ENCODE measurements at places on chromosomes 1 and 21. TPM values are rescaled to one million over a fixed set of nuclear protein-coding genes. Genes with fewer than 3 reads are reported as not detected.

NUP210L gene
- under 0.01 TPM for total RNA-seq

MATN1 gene
- not detected for total RNA-seq

RGS1 gene
- total RNA-seq = not detected

ZNF593OS gene
- total RNA-seq = not detected

ASAP3 gene
- total RNA-seq = 10.5 TPM

ITGB2 gene
- total RNA-seq = 0.68 TPM

OLIG2 gene
- not detected for total RNA-seq

SMPDL3B gene
- total RNA-seq = 4.3 TPM

LCE1C gene
- not detected for total RNA-seq

EFNA4 gene
- 8.8 TPM for total RNA-seq

ADAMTS1 gene
- 28.4 TPM for total RNA-seq

LCE1B gene
- not detected for total RNA-seq

ST6GALNAC5 gene
- total RNA-seq = 10.3 TPM

CFHR2 gene
- total RNA-seq = not detected

CAMK2N1 gene
- 7.2 TPM for total RNA-seq

SH3GLB1 gene
- total RNA-seq = 23.2 TPM

CD160 gene
- under 0.01 TPM for total RNA-seq

XCL2 gene
- total RNA-seq = not detected

TMEM79 gene
- total RNA-seq = 16.1 TPM

GCSAML gene
- total RNA-seq = under 0.01 TPM

SPATA45 gene
- total RNA-seq = not detected

TEX35 gene
- not detected for total RNA-seq

PADI2 gene
- total RNA-seq = 0.14 TPM

FAM72B gene
- total RNA-seq = under 0.01 TPM

FAM43B gene
- not detected for total RNA-seq

S100A12 gene
- 1.5 TPM for total RNA-seq

GLIS1 gene
- total RNA-seq = not detected
